ENCODE measurements at places on chromosomes 7 and 10. TPM values are rescaled to one million over a fixed set of nuclear protein-coding genes. Genes with fewer than 3 reads are reported as not detected.

GRCh38 chr10:67492317-67493019 is 203.5 kb downstream of the CTNNA3 start:
- no peak for DNase-seq

The DYNC1I1 gene
- not detected for total RNA-seq

- no peak for DNase-seq
Observed at GRCh38 chr7:74349621-74350020, 60.4 kb downstream of the CLIP2 start.

- no peak for DNase-seq
Observed at GRCh38 chr7:146654048-146654447, 537.4 kb downstream of the CNTNAP2 start.

The HMX2 gene
- total RNA-seq, result not detected

GRCh38 chr7:100435401-100436304 is 644 bp downstream of the PPP1R35 start:
- DNase-seq, result peak; percentile 72

DNA sequence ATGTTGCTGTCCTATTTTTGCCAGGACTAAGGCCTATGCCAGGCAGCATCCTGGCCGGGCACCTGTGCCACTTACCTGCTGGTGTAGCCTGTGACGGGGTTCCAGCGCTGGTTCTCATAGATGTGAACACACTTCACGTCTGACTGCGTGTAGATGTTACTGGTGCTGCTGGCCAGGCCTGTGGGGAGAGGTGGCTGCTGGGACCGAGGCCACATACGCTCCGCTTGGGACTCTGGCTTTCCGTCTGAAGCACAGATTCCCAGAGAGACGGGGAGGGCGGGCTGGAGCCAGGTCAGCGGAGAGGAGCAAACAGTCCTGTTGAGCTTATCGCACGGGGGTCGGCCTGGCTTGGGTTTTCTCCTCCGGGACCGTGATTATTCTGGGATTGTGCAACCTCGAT is 16.7 kb downstream of the BHLHA15 start:
- no peak for DNase-seq

DNA sequence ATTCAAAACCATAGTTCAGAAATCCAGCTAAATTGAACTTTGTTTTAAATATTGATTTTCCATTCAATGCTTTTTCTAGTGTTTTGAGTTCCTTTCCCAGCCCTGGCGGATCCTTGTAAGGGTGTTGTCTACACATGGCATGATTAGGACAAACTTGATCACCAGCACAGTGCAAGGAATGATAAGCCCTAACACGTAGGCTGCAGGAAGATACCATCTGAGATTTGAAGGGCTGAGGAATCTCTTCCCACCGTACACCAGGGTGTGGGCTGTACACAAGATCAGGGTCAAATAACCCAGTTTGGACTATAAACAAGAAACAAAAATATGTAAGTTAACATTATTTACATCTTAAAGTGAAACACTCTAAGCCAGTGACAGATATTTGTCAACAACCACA is 27.4 kb downstream of the STEAP4 start:
- no peak for DNase-seq

DNA sequence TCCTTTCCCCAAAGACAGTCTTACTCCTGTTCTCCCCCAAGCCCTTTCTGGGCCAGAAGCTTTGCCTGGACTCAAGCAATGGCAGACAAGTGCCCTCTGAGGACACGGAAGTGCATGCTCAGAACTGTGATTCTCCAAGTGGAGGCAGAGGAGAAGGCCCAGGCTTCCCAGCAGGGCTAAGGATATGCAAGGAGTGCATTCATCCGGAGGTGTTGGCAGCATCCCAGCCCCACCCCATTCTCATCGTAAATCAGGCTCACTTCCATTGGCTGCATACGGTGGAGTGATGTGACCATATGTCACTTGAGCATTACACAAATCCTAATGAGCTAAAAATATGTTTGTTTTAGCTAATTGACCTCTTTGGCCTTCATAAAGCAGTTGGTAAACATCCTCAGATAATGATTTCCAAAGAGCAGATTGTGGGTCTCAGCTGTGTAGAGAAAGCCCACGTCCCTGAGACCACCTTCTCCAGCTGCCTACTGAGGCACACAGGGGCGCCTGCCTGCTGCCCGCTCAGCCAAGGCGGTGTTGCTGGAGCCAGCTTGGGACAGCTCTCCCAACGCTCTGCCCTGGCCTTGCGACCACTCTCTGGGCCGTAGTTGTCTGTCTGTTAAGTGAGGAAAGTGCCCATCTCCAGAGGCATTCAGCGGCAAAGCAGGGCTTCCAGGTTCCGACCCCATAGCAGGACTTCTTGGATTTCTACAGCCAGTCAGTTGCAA is 1.4 kb upstream of the RBP3 start:
- DNase-seq, result no peak

The UNC5B gene
- not detected for total RNA-seq

The MICU1 gene
- 24.6 TPM for total RNA-seq

The MUC12 gene
- not detected for total RNA-seq

DNA sequence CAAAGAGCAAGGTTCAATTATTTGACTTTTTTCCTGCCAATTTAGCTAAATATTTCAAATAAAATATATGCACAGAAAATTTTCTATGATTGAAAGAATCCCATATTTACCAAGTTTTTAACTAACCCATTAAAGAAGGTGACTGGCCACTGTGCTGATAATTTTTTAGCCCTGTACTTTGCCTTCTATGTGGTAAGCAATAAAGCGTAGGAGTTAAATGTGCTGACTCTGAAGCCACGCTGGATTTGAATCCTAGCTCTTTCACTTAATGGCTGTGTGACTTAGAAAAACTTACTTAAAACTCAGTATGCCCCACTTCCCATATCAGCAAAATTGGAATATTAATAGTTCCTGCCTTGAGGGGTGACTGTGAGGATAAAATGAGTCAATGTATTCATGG is 82.1 kb downstream of the NEUROD6 start:
- no peak for DNase-seq

- DNase-seq, result peak; percentile 79
Observed at GRCh38 chr7:24821045-24821753, 63.9 kb upstream of the GSDME start.

GRCh38 chr7:7498856-7499255 is 36.8 kb downstream of the COL28A1 start:
- DNase-seq, result no peak

DNA sequence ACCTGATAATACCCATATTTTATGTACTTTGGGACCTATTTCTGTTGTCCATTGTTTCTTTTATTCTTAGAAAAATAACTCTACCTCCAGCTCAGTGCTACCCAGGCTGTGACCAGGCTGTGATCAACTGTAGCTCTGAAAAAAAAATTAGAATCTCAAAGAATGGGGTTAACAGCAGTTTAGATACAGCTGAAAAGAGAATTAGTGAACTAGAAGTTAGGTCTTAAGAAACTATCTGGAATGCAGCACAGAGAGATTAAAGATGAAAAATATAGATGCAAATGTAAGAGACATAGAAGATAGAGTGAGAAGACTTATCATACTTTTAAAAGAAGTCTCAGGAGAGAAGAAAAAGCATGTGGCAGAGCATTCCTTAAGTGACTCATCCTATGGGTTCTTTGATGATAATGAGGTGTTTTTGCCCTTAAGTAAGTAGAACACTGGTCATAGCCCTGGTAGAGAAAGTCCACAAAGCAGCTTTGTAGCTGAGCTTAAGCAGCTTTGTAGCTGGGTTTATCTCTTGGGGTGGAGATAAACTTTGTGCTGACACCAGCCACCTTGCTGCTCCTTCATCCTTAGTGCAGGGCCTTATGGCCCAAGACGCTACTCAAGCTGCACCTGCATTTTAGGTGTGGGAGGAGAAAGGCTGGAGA is 27.3 kb upstream of the SFRP5 start:
- DNase-seq, result no peak

- DNase-seq, result no peak
Observed at GRCh38 chr10:114925587-114926586, 12.1 kb upstream of the TRUB1 start.

DNA sequence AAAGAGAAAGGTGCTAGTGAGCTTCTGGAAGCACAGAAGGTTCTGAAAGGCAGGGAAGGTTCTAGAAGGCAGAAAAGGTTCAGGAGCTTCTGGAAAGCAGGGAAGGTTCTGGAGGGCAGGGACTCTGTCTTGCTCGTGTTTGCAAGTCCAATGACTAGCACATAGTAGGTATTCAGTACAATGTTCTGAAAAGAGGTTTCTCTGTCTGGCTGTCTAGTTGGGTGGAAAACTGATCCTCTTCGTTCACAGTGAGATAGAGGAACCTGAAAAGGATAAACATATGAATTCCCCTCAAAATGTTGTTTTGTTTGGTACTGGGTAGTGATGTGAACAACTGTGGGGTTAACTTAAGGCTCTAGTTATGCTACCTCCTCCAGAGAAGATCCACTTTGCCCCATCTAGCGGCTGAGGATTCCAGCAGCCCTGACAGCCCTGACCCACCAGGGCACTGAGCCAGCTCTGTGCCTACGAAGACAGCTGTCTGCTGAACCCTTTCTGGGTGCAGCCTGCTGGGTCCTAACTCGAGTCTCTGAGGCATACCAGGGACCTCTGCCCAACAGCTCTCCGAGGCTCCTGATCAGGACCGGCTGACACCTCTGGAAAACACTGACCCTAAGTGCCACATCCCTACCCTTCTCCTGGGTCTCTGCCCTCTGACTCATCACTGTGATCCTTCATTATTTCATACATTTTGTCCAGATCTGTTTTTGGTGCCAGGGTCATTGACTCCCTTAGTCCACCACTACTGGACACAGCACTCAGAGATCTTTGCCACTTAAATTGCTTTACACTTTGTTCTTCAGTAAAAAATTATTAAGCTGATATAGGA is 15.4 kb downstream of the PTPRN2 start:
- DNase-seq, result no peak

The C7orf57 gene
- total RNA-seq, result 0.14 TPM

DNA sequence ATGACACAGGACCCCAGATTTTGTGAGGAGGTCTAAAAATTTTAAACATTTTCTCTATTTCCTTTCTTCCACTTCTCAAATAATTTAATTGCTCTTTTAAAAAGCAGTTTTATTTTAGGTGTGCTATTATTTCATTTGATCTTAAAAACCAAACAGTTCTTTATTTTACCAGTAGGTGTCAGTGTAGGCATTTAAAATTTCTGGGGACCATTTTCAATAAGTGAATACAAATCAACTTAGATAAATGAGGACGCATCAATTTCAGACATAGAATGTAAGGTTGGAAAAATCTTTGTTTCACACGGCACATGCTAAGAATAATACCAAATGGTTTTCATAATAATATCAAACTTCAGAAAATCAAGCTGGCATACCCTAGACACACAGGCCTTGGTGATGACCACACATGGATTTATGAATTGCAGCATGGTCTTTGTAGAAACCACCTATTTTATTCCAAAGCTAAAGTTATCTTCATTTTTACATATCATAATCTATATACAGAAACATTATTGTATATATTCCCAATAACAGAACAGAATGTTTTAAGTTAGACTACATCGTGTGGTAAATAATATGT is 127.6 kb upstream of the SLC26A5 start:
- DNase-seq, result no peak

DNA sequence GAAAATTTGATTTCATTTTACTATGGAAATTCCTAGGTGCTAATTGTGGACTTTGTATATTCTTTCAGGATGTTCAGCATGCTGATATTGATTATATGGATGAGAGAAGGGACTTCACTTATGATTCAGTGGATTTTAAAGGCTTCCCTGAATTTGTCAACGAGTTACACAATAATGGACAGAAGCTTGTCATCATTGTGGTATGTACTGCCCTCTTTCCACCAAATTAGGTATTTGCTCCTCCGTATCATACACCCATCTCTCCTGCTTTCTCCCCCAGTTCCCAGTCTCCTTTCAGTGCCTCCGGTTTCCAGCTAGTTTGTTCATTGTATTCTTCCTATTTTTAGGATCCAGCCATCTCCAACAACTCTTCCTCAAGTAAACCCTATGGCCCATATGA is 34.6 kb downstream of the MGAM start:
- no peak for DNase-seq

The PAPOLB gene
- total RNA-seq, result not detected

DNA sequence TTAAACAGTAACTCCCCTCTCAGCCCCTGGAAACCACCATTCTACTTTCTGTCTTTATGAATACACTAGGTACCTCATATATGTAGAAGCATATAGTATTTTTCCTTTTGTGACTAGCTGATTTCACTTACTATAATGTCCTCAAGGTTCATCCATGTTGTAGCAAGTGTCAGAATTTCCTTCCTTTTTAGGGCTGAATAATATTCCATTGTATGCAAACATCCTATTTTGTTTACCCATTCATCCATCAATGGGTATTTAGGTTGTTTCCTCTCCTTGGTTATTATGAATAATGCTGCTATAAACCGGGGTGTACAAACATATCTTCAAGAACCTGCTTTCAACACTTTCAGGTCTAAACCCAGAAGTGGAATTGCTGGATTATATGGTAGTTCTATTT is 125.3 kb downstream of the SGMS1 start:
- no peak for DNase-seq

- peak; percentile 64 for DNase-seq
Observed at GRCh38 chr7:99928994-99929729, at the start of gene GJC3. Gene GJC3, minus strand, starts transcription at chr7:99929620. Its CDS starts 0 bp downstream, at chr7:99929620.

The FAM131B gene
- total RNA-seq, result 2.3 TPM

GRCh38 chr7:45574416-45574668 is 174 bp downstream of the ADCY1 start:
- no peak for DNase-seq

The STEAP1B gene
- not detected for total RNA-seq

Measured in activated naive CD8-positive, alpha-beta T cell treated with anti-CD3 and anti-CD28 coated beads, Interleukin-2, amount 10 ng/mL, durations not matched to agents 7 days and 5 days (primary cell).